Osteoblast (primary cell): ENCODE measurements at places on chromosomes 6 and 20. TPM values are rescaled to one million over a fixed set of nuclear protein-coding genes. Genes with fewer than 3 reads are reported as not detected.

DNA sequence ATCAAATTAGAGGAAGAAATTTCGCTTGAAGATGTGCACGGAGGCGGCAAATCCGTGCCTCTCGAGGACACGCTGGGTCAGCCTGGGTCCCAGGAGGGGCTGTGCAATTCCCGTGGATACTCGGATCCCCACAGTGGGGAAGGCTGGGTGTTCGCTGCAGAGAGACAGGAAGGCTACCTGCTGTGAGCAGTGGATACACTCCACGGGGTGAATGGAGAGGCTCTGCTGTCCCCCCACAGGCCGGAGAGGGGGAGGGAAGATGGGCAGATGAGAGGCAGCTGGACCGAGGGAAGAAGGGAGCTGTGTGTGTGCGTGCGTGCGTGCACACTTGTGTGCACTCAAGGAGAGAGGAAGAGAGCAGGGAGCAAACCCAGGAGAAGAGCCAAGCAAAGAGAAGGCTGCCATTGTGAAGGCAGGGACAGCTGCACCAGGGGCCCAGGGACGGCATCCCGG lies 57.3 kb downstream of the SULF2 start:
- DNase-seq = no peak

Gene AKAP12
- 67.3 and 70.1 TPM in 2 replicates for total RNA-seq

Gene SLC24A3
- total RNA-seq = 0.29 and 1.1 TPM in 2 replicates

Gene TGM3
- not detected in 2 replicates for total RNA-seq

GRCh38 chr6:14240411-14241166 lies 123.0 kb downstream of the CD83 start:
- DNase-seq = peak; percentile 78

GRCh38 chr20:58670102-58670501 lies 19.0 kb downstream of the STX16 start:
- DNase-seq = no peak

- DNase-seq = no peak
Measured at GRCh38 chr6:88179692-88180091, 13.5 kb upstream of the CNR1 start.

DNA sequence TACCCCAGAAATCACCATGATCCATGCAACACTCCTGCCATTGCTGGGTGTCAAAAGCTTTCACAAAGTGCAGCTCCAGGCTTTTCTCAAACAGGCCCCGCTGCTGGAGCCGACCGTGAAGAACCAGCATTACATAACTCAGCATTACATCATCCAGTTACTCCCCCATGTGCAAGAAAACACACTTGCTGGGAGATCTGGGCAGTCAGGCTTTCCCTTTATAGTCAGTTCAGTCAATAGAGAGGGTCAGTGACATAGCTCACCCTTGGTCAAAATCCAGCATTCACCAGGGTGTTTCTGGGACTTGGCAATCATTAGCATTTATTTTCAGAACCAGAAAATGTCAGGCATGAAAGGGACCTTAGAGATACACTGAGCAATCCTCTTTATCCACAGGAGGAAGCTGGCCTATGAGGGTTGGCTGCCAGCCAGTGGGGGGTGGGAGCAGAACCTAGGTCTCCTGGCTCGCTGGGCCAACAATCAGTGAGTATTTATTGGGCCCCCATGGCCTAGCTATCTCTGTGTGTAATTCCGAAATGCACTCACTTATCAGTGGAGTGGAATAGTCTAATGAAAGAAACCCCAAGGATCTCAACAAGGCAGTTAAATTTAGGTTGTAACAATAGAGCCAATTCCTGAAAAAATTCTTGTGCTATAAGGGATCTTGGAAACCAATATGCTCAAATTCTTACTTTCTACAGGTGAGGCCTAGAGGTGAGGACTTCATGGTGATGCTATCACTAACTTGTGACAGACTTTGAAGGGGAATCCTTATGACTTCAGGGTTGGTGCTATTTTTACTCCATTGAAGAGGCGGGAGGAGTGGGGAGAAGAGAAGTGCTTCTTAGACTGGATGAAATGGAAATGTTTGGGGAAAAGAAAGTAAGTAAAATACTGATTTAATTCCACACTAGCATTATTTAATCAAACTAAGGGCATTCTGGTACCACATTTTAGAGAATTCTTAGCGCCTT lies 54.6 kb downstream of the LYRM4 start:
- DNase-seq = no peak

Gene LPA
- not detected in 2 replicates for total RNA-seq

Gene DOK5
- 12.7 and 14.1 TPM in 2 replicates for total RNA-seq

Gene MRPL18
- total RNA-seq = 47.8 and 53.9 TPM in 2 replicates

- peak; percentile 93 for DNase-seq
Measured at GRCh38 chr20:4234128-4234527, 218.8 kb upstream of the RNF24 start.

DNA sequence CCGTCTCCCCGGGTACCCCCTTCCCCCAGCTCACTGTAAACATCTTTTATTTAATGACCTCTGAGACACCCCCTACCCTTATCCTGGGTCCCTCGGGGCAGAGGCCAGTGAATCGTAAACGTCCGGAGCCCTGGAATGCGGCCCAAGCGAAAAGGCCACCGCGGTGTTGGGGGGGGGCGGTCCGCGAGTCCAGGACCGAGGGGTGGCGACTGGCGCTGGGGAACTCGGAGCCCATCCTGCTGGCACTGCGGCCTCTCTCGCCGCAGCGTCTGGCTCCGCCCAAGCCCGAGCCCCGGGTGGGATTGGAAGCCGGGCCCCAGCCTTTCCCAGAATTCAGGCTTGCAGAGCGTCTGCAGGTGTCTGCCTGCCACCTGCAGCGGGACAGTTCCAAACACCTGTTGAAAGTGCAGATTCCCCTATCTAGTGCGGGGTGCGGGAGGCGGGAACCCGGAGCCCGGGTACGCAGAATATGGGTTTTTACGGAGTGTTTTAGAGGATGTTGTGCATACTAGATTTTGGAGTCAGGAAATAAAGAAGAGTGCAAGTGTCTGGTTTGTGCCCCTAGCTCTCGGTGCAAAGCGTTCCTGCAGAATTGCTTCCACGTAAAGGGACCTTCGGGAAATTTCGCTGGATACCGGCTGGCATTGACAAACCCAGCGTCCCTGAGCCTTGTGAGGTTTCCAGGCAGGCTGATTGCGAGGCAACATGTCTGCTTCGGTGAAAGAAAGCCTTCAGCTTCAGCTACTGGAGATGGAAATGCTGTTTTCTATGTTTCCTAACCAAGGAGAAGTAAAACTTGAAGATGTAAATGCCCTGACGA lies 800 bp downstream of the RWDD2A start:
- DNase-seq = peak; percentile 78

- DNase-seq = peak; percentile 50
Measured at GRCh38 chr20:53941680-53942471, 128.5 kb downstream of the BCAS1 start.

Gene NTSR1
- total RNA-seq = not detected in 2 replicates

- peak; percentile 21 for DNase-seq
Measured at GRCh38 chr6:14059791-14060436, 57.7 kb upstream of the CD83 start.

GRCh38 chr6:118725944-118726343 lies 74.6 kb upstream of the CEP85L start:
- DNase-seq = no peak

Gene PGC
- not detected in 2 replicates for total RNA-seq

DNA sequence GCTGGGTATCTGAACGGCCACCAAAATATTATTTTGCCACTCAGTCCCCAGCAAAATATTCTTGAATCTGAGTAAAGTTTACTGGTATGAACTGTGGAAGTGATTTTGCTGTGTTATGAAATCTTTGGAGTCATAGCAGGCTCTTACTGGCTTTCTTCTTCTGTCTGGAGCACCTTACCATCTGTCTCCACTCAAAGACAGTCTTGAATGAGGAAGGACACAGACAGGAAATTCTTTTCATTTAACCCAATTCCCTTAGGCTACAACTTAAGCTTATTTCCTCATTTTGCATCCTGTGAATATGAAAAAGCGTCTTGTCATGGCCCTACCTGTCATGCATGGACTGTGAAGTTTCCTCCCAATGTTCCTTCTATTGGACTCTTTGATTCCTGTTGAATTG lies 24.7 kb downstream of the FNDC1 start:
- DNase-seq = no peak

GRCh38 chr20:40181676-40182075 lies 507.4 kb downstream of the MAFB start:
- DNase-seq = no peak

DNA sequence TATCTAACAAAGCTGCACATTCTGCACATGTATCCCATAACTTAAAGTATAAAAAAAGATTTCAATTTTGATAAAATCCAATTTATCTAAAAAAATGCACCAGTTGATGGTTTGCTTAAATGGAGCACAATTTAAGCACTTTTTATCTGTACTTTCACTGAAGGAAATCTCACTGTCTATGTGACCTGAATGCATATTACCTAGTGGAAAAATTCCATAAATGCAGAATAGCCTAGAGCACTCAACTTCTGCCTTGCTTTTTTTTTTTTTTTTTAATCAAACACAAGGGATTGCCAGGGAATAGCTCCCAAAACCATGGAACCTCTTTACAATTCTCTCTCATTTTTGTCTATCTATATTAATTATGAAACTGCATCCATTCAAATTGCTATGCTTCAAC lies 80.4 kb downstream of the RFPL4B start:
- DNase-seq = no peak

Gene HRH3
- total RNA-seq = not detected in 2 replicates

GRCh38 chr20:58585753-58586540 lies 65.1 kb upstream of the STX16 start:
- DNase-seq = peak; percentile 64

DNA sequence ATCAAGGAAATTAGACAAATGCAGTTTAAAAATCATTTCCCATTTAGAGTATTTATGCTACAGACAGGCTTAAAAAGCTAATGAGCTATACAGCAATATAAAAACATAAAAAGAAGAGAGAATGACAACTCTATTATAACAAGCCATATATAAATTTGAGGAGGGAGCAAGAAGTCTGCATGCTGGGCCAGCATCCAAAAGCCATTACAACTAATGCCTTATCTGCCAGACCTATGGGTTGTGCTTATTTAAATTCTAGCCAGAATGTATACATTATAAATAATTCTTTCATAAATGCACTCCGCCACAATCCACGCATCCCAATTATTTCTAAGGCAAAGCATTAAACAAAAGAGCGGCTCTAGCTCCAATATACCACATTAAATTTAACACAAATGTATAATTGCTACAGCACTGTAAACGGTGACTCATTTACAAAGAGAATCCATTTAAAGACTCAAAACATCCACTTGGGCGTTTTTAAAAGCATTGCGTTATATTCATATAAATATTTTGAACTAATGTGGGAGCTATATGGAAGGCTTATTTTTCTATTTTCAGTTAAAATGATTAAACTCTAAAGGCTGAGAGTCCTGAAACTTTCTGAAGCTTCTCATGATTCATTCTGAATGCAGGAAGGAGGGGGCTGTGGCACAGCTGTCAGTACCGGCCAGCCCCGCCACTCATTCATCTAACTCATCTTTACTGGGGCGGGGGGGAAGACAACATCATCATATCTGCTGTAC lies 37.7 kb upstream of the RAB22A start:
- no peak for DNase-seq

DNA sequence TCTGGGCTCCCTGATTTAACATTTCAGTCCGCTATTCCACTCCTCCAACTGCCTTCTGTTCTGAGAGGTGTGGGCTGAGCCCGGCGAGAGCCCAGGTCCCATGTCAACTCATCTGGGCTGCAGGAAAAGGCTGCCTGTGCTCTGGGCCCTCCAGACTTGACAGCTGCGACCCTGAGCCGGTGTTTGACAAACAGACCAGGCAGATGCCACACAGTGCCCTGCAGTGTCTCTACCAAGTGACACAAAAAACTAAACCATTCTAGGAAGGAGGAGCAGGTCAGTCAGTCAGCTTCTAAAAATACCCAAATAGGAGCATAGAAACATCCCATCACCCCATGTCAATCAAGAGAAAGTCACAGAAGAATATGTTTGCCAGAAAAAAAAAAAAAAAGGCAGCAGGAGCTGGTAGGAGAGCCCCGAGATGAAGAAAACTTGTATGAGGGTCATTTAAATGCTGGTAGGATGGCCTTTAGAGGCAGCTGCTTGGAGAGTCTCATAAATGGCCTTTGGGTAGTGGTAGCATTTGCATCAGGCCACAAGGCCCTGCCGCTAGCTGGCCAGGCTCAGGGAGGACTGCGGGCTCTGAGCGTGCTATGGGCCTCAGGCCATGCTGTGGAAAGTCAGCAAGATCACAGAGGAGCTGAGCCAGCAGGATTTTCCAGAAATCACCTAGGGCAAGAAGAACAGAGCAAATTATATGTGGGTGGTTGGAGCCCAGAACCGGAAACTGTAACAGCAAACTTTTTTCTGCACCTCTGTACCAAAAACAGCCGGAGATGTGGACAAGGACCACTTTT lies 36.6 kb upstream of the GFOD1 start:
- DNase-seq = peak; percentile 67

DNA sequence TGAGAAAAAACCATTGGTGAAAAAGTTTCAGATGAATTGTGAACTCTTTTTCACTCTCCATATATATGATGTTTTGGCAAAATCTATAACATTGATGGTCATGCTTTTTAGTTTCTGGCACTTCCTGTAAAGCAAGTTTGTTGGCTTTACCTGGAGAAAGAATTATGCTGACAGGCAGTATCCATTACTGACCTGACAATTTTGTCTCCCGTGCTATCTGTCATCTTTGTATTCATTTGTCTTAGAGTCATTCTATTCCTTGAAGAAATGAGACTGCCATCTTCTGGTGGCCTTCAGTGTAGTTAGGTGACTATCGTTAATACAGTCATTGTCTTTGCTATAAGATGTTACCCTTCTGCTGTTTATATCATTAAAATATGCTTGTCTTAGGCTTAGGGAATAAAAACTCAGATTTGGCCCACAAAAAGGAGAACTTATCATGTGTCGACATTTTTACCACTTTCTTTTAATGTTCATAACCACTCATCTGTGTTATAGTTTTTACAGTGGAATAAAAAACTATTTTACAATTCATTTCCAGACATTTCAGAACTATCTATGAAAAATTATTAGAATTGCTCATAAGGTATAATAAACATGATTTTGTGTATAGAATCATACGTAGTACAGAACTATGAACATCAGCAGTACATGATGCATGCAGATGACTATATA lies 707.0 kb downstream of the EPM2A start:
- DNase-seq = no peak

Gene COL19A1
- total RNA-seq = under 0.01 TPM in 1 of 2 replicates, not detected in the other
